ENCODE measurements at places on chromosomes 2 and 18.

DNA sequence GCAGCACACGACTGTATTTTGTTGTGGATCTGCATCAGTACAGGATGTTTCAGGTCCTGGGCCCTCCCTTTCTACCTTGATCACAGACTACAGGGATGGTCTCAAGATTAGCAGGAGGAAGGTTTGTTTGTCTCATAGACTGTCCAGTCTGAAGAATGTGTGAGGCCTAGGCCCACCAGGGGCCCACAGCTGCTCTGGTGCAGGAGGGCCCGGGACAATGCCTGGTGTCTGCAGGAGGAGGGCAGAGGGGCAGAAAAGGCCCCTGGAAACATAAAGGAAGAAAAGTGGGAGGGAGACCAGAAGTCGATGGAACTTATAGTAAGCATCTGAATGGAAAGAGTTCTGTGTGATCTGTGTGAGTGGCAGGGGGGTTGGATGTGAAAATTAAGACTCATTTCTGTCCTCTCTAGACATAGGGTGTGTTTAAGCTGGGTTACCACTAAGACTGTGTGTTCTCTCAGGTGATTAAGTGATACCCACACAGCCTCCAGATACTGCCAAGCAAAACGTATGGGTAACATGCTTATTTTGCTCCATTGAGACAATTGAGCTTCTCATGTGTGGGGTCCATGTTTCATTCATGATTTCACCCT lies 33.4 kb upstream of the LPIN2 start:
- DNase-seq, result no peak

DNA sequence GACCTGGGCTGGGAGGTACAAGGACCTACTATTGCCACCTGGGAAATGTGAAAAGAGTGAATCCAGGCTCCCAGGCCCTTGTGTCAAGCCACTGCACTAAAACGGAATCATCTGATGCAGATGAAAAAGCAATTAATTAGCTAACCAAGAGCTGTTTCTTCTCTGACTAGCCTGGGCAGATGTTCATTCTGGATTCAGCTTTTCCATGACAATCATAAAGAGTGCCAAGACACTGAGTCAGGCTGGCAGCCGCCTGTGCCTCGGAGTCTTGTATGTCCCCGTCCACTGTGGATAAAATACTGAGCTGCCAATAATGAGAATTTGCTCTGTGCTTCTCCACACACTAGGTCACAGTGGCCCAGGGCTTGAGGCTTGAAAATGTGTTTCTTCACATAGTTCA lies 21.7 kb upstream of the LCLAT1 start:
- no peak for DNase-seq

DNA sequence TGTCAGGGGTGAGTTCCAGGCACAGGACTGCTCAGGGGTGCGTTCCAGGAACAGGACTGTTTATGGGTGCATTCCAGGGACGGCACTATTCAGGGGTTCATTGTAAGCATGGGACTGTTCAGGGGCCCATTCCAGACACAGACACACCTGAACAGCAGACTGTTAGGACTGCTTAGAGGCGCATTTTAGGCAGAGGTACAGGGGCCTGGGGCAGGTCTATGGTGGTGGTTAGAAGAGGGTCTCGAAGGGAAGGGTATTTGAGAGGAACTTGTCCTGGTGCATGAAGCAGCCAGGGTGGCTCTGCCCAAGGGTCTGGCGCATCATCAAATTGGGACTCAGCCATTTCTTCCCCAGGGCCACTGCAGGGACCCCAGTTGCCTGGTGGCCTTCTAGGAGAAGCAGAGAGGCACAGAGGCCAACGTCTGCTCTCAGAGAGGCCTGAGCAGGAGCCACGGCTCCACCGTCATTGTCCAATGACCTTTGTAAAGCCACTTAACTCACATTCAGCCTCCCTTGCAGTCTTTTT lies 14.8 kb upstream of the MLPH start:
- no peak for DNase-seq

DNA sequence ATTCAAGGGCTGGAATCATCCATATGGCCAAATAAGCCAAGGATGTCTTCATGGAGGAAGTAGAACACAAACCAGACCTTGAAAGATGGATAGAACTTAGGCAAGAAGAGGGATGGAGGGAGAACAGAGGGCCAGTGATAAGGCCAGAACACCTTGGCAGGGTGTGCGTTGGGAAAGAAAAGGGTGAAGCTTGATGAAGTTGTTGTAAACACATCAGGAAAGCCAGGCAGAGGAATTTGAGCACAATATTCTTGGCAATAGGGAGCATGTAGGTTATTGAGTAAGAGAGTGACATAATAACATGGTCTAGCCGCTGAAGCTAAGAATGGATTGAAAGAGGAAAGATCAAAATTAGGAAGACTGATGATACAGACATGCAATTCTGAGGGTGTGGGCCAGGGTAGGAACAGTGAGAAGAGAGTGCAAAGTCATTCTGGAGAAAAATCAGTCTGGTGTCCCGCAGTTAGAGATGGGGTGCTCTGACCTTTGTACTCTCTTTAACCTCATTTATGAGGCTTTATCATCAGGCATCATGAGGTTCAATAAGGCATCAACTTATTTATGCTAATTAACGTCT lies 41.0 kb downstream of the SLC14A2 start:
- no peak for DNase-seq

- peak; percentile 71 for DNase-seq
These were observed 28.3 kb upstream of the ITGB6 start for GRCh38 chr2:160228141-160228917.

DNA sequence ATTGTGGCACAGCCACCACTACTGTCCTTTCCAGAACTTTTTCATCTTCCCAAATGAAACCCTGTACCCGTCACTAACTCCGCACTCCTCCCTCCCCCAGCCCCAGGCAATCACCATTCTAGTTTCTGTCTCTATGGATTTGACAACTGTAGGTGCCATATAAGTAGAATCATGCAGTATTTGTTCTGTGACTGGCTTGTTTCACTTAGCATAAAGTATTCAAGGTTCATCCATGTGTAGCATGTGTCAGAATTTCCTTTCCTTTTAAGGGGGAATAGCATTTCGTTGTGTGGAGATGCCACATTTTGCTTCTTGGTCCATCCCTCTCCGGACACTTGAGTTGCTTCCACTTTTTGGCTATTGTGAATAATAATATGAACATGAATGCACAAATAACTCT lies 842 bp upstream of the CKAP2L start:
- no peak for DNase-seq

GRCh38 chr2:145155196-145155595 lies 635.3 kb upstream of the ZEB2 start:
- no peak for DNase-seq

- no peak for DNase-seq
These were observed at the start of gene NFATC1 for GRCh38 chr18:79395761-79396404. Gene NFATC1 (plus strand): TSS chr18:79395930. CDS start chr18:79396225, 295 bp downstream.

- no peak for DNase-seq
These were observed 392.4 kb downstream of the ALK start for GRCh38 chr2:29528891-29529520.

DNA sequence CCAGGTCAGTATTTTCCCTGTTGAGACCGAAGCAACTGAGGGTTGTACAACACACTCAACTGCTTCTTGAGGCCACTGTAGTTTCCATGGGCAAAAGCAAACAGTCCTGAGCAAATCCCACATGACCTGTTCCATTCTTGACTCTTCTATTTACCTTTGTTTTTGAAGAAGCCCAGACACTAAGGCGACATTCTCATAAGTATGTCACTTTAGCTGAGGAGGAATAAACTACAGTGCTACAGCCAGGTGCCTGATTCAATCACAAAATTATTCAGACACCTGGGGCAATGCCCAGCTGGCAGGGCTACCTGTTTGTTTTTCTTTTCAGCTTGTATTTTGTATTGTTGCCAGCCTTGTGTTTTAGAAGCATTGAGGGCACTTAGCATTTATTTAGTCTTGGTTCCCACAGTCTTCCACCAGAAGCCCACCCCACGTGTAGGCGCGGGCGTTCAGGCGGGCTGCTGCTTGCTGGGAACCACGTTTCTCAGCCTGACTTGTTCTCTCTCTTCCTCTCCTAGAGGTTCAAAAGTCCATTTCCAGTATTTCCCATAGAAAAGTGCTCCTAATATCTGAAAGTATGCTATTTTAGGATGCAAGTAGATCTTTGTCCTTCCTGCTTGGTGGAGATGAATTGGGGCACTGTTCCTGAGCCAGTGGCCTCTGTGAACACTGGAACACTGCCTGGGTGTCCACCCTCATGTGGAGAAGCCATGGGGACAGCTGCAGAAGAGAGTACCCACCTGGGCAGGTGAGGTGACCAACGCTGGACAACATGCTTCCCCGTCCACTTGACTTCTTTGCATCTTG lies 99.0 kb upstream of the COPS8 start:
- DNase-seq, result no peak

DNA sequence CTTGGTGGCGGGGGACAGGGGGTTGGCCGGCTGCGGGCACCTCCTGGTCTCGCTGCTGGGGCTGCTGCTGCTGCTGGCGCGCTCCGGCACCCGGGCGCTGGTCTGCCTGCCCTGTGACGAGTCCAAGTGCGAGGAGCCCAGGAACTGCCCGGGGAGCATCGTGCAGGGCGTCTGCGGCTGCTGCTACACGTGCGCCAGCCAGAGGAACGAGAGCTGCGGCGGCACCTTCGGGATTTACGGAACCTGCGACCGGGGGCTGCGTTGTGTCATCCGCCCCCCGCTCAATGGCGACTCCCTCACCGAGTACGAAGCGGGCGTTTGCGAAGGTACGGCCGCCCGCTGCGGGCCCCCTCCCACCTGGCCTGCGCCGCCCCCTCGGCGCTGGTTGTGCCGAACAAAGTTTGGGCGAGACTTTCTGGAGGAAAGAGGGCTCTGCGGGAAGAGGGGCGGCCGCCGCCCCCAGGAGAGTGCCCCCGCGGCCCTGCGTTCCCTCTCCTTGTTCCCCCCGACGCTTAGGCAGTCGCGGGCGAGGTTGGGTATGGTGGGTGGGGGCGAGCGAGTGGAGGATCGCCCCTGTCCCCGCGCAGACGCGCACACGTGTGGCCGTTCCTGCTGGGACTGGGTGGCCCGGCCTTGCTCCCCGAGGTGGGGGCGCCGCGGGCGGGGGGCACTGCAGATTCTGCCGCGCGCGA lies 866 bp downstream of the CRIM1 start:
- DNase-seq, result no peak

GRCh38 chr2:69916106-69916505 lies 1.2 kb downstream of the MXD1 start:
- DNase-seq, result no peak

DNA sequence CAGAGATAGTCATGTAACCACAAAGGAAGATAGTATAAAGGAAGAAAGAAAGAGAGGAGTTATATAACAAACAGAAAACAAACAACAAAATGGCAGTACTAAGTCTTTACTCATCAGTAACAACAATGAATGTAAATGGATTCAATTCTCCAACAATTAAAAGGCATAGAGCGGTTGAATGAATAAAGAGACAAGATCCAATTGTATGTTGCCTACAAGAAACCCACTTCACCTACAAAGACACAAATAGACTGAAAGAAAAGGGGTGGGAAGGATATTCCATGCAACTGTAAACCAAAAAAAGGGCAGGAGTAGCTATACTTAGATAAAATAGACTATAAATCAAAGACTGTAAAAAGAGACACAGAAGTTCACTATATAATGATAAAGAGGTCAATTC lies 157.3 kb upstream of the CREB1 start:
- DNase-seq, result no peak

DNA sequence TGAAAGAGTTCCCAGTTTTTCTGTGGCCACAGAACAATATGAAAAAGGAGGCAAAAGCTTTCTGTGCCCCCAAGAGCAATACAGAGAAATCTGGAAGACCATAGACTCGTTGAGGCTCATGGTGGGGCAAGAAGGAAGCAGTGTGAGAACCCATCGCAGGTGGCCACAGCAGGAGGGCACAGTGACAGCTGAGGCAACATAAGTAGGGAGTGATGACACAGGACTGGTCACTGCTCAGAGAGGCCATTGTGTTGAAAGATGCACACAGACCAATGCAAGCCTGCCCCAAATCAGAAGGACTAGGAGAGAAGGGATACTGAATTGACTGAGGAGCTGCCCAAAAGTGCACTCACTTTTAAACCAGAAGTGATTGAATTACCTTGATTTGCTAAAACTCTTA lies 483.6 kb downstream of the EPHA4 start:
- DNase-seq, result no peak

- no peak for DNase-seq
These were observed 78.5 kb downstream of the RHOB start for GRCh38 chr2:20525041-20526035.

DNA sequence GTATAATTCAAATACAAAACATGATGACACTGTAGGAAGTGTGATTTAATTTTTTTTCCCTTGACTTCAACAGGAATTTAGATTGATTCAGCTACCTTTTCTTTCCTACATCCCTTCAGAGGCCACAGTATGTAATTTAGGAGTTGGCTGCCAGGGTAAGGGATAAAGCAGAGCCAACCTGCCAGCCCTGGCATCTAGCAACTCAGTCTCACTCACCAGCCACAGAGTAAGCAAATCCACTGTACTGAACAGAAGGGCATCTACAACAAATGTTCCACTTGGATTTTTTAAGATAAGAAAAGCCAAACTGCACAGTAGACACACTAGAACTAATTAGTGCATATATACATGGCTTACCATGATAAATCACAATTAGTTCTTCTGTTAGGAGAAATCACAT lies 54.3 kb upstream of the PEX13 start:
- DNase-seq, result no peak

DNA sequence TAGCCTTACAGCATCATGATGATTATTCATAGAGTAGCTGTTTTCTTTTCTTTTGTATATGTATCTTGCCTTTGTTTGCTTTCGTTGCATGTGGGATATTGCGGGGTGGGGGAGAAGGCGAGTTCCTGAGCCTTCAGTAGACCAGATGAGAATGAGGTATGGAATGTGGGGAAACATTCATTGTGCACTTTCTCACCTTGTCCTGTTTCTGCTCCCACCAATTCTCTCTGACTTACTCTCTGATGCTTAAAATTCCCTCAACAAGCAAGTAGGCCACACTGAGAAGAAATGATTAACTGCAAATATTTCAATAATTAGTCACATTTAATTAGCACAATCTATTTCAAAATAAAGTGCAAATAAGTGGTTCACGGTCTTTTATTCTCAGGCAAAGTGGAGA lies 31.0 kb downstream of the GKN2 start:
- DNase-seq, result no peak

DNA sequence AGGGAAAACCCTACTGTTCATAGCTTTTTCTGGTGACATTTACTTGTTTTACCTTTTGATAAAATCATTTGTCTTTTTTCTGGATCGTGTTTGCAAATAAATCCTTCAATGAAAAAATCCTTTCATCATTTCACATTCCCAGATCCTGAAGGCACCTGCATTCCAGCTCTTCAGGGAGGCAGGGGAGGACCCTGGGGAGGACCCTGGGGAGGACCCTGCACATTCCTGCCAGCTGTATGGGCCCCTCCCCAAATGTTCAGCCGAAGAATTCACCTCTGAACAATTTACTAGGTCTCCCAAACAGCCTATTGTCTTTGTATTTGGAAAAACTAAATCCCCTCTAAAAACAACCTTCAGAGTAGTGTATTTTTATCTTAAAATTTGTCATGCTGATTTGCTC lies 558.4 kb upstream of the ID2 start:
- DNase-seq, result no peak

Data from astrocyte of the cerebellum (primary cell).